PC-3 (cell line): ENCODE measurements at places on chromosomes 4 and X. TPM values are rescaled to one million over a fixed set of nuclear protein-coding genes. Genes with fewer than 3 reads are reported as not detected.

GRCh38 chrX:153863251-153863991, 22.6 kb downstream of the L1CAM start:
- DNase-seq: no peak

GRCh38 chrX:121863976-121864375, 816.6 kb downstream of the GLUD2 start:
- no peak for DNase-seq

DNA sequence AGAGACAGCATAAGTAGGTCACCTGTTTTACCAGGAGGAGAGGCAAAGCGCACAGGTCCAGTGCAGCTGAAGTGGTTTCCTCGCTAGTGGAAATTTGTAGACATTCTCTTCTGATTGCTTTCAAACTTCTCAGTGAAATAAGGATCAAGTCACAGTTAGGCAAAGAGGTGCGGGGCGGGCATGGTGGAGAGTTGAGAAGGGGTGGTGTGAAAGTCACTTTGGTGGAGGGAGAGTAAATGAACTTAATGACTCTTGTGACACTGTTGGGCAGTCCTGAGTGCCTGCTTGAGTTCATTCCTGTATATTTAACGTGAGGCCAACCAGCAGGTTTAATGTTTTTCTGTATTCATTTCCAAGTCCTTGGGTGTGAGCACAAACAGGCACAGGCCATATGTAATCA, 235.6 kb downstream of the TRIML1 start:
- DNase-seq: no peak

- no peak for DNase-seq
These were observed 205.9 kb downstream of the SOWAHB start for GRCh38 chr4:76691807-76692582.

DNA sequence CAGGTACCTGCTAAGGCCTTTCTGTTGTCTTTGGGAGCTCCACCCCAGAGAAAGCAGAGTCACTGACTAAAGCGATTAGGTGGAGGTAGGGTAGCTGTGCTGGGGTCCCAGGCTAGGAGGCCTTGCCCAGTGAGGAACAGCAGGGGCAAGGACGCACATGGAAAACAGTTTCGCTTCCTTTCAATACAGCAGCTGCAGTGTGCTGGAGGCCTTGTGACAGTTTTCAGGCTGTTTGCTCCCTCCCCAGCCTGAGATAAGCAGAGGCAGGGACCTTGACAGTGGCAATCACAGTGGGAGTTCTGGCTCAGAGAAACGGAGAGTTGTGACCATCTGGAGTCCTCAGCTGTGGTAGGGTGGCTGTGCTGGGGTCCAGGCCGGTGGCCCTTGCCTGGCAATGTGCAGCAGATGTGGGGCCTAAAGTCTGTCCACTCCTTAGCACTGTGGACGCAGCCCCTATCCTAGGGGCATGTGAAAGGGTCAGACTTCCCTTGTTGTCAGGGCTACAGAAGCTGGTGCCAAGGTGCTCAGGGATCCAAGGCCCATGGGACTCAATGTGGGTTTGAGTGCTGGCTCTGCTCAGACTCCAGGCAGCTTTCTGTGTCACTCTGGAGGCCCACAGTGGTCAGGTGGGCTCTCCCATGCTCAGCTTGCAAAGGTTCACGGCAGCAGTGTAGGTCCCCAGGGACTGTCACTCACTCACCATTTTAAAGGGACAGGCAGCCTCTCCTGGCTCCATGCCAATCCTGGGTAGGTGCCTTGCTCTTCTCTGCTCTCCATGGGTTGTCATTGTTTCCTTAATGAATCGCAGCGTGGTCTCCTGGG, 534.9 kb upstream of the FMR1 start:
- no peak for DNase-seq

DNA sequence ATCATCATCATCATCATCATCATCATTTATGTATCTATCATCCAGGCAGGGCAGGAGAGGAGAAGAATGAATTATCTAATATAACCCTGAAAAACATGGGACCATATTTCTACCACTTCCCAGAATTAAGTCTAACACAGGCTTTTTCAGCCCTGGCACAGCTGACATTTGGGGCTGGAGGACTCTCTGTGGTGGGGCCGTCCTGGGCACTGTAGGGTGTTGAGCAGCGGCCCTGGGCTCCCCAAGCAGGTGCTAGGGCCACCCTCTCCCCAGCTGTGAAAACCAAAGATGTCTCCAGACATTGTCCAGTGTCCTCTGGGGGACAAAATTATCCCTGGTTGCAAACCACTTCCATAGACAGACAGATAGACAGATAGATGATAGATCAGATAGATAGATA, 288.4 kb downstream of the CRLF2 start:
- no peak for DNase-seq

RPGR gene
- 8.3 and 9.3 TPM in 2 replicates for total RNA-seq

SYN1 gene
- total RNA-seq: not detected in 2 replicates

PAK3 gene
- total RNA-seq: 2.0 and 2.1 TPM in 2 replicates

- peak; percentile 56 for DNase-seq
These were observed 143.9 kb downstream of the GLRA2 start for GRCh38 chrX:14673236-14673635.

DNA sequence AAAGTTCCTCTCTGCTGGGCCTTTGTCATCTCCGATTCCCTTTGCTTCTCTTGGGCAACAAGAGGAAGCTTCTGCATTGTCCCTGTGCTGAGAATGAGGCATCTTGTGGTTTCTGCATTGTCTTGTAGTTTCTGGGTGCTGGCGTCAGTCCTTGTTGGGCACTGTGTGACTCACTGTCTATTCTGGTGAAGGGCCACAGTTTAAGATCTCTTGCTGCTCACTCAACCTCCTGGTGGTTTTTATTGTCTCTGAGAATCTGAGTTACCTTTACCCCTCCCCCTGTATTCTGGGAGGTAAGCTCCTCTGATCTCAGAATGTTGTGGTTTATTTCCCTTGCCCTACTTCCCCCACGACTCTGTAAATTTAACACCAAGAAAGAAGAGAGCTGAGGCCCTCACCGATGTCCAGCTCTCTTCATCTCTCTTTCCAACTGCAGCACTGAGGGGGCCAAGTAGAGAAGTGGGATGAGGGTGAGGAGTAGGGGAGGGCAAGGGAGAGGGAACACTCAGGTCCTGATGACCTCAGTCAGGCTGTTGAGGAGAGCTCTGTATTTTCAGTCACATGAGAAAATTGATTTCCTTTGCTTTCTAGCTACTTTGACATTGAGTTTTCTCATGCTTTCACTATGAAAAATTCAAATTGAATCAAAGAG, 441.6 kb upstream of the PITX2 start:
- peak; percentile 41 for DNase-seq

GRCh38 chr4:182143822-182144625, 99.2 kb upstream of the TENM3 start:
- peak; percentile 4 for DNase-seq
